ENCODE measurements at places on chromosomes 4 and X. TPM values are rescaled to one million over a fixed set of nuclear protein-coding genes. Genes with fewer than 3 reads are reported as not detected.

DNA sequence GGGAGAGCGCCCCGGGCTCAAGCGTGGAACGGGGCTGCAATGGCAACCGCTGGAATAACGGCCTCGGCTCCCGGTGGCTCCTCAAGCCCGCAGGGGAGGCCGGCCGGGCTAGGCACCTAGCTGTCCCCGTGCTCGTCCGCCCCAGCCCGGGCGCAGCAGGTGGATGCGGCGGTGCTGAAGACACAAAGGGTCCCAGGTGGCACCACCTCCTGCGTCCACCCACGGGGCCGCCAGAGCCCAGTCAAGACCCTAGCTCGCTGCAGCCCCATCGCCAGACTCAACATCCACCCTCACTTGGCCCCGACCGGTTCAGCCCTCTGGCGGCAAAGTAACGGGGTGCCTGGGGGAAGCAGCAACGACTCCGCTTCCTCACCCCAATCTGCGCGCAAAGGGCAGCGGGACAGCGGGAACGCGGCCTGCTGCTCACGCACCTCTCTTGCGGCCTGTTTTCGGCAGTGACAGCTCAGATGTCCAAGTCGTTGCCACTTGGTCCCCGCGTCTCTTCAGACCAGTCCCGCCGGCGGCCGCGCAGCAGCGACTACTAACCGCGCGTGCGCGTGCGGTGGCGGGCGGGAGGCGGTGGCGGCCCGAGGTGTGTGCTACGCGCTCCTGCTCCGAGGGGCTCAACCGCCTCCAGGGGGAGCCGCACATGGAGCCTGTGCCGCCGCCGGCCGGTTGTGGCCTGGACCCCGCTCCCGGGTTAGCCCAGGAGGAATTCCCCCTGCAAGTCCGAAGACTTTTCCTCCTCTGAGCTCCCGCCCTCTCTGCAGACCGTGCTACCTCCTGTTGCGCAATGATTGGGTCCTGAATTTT lies at the start of gene CLGN:
TSS of gene CLGN (minus strand) at position 543 of the 813 bp plus-strand sequence. CDS start 14,570 bp downstream, outside the sequence.
- no peak for DNase-seq

- no peak for DNase-seq
Measured at GRCh38 chrX:24833695-24834094, 140.0 kb downstream of the POLA1 start.

DNA sequence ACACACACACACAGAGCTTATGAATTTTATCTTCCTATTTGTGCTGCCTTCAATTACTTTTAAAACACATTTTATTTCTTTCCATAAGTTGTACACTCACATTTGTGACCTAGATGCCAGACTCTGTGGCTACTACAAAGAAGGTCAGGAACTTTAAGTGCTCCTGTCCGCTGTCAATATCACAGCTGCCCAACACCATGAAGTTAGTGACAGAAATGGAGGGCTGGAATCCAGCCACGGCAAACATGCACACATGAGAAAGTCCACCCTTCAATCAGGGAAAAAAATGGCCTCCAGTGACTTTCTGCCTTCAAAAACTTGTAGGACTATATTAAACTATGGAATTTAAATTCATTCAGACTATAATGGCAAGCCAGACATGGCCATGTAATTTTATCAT lies 334.4 kb upstream of the FSTL5 start:
- no peak for DNase-seq

- DNase-seq: no peak
Measured at GRCh38 chr4:23614284-23614892, 275.5 kb downstream of the PPARGC1A start.

DNA sequence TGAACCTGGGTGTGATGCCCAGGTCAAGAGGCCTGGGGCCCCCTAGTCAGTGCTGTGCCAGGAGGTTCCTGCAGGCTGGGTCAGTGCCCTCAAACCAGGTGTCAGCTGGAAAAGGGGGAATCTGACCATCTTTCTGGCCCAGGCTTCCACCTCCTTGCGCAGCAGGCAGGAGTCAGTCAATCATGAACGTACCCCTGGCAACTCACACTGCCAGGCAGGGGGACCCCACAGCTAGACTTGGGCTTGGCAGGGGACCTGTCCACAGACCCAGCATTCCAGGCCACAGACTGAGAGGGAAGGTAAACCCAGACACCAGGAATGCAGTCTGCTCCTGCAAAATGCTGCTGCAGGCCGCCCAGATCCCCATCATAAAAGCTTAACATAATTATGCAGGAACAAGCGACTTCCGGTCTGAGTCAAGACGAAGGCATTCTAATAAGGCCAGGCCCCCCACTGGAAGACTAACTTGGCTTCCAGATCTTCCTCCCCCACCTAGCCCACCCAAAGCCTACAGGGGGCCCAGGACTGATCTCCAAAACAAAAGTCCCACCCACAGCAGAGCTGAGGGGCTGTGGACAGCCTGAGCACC lies 156.3 kb downstream of the BCOR start:
- DNase-seq: no peak

DNA sequence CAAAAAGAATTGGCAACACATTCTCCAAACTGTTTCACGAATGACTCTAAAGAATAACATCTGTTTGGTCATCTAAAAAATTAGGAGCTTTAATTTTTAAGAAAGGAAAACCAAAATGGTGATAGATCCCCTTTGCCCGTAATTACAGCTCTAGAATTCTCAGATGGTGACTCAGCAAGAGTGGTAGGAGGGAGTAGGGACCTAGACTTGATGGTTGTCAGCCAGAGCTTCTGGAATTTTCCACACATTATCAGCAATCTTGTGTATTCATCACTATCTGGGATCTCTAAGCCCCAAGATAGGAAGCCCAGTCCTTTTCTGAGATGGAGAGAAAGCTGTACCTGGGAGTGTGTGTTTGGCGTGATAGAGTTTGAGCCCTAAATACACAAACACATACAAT lies 103.9 kb upstream of the RAB40AL start:
- DNase-seq: no peak

FHIP1A gene
- polyA plus RNA-seq: 0.06 TPM

DNA sequence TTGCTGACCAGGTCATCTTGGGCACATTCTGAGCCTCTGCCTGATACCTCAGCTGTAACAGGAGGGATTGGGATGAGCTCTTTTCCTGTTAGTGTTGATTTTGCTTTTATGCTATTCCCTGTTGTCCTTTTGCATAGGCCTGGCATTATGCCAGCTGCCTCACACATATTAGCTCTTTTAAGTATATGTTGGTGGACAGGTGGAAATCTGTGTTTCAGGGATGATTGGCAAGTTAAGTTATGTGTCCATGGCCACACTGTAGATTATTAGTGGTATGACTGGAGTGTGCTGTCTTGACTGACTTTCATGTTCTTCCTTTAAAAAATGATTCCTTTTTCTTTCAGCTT lies 28.9 kb downstream of the NSD2 start:
- DNase-seq: no peak

APOO gene
- polyA plus RNA-seq: 16.3 TPM

PRR32 gene
- polyA plus RNA-seq: not detected

ZCCHC18 gene
- polyA plus RNA-seq: 1.9 TPM

MAGEC2 gene
- polyA plus RNA-seq: not detected

FGG gene
- polyA plus RNA-seq: not detected

PNMA5 gene
- not detected for polyA plus RNA-seq

TEX13B gene
- not detected for polyA plus RNA-seq

DNA sequence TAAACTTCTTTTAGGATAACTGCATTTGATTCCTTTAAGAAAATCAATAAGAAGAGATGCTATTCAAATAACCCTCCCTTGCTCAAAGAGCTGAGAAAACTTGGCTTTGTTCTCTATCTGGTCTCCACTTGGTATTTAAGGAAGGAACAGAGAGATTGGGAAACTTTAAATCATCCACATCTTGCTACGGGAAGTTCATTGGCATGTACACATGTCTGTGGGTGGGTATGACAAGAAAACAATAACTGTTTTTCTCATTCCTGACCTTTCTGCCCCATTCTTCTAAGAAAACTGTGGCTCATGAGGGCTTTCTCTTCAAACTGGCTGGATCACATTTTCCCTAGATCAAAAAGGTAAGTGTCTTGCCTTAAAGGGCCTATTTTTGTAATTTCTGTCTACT lies 6.0 kb downstream of the SEL1L3 start:
- DNase-seq: no peak

ITIH6 gene
- polyA plus RNA-seq: not detected

DNA sequence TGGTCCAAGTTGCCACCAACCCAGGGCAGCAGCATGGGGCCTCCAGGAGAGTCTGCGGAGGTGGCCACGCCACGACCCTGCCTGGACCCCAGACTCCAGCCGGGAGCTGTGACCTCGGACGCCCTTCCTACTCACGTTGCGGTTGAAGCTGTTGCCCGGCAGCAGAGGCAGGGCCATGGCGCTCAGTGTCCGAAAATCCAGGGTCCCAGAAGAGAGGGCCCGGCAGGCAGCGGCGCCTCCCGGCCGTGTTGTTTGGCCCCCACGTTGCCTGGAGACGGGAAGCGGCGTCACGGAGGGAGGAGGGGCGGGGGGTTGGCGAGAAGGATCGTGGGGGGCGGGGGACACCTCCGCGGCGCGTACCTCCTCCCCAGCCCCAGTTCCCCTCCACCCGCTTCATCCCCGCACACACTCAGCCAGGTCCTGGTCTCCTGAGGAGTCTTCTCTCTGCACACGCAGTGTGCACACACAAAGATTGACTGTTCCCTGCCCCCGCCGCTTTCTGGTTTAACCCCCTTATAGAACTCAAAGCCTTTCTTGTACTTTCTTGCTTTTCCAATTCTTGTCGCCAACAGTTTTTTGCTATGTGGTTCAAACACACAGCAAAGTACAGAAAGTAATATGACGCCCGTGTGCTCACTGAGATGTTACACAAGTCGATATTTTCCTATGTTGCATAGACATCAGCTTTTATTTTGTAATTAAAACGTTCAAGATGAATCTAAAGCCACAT lies at the start of gene EFHC2:
TSS of gene EFHC2 (minus strand) at position 261 of the 730 bp plus-strand sequence. CDS start at position 177, 84 bp downstream.
- DNase-seq: no peak

- DNase-seq: no peak
Measured at GRCh38 chr4:138051157-138051556, 191.0 kb downstream of the SLC7A11 start.

ATP1B4 gene
- polyA plus RNA-seq: not detected
